ENCODE measurements at places on chromosomes 7 and 10.

DNA sequence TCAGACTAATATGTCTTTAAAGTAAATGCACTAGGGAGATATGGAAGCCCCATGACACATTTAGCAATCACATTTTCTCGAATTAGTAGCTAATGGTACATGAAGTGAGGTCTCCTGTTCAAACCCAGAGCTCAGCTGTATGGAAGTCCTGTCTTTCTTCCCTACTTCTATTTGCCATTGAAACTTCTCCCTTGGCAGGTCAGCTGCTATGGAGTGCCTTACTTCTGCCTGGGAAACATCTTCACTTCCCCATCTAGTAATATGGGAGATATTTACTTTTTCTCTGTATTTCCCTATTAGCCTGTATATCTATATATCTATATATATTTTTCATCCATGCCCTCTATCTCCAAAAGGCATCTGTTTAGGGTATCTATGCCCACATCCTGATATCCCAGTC is 225.3 kb upstream of the INHBA start:
- no peak for DNase-seq

GRCh38 chr7:114107522-114107921 is 188.7 kb upstream of the PPP1R3A start:
- DNase-seq: no peak

GRCh38 chr7:28759475-28759971 is 198.6 kb downstream of the TRIL start:
- DNase-seq: peak; percentile 64

GRCh38 chr10:114387784-114388183 is 16.5 kb downstream of the AFAP1L2 start:
- no peak for DNase-seq

DNA sequence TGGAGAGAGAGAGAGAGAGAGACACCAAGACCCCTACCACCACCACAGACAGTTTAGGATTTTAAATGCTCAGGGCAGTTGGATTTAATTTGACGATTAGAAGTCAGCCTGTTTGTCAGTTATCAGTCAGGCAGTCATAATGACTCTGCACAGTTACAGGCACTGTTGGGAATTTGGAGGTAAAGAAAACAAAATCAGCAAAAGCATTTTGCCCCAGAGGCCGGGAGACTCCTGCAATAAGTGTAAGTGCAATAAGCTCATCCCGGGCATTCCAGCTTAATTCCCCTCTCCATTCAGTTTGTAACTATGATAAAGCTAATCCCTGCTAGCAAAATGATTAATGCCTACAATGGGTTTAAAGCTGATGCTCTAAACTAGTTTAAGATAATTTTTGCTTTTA is 13.5 kb downstream of the SEMA3C start:
- DNase-seq: no peak

- no peak for DNase-seq
Observed at GRCh38 chr10:85612378-85612775, 754.2 kb downstream of the GRID1 start.

GRCh38 chr7:102810916-102811315 is 62.1 kb downstream of the FAM185A start:
- DNase-seq: no peak

DNA sequence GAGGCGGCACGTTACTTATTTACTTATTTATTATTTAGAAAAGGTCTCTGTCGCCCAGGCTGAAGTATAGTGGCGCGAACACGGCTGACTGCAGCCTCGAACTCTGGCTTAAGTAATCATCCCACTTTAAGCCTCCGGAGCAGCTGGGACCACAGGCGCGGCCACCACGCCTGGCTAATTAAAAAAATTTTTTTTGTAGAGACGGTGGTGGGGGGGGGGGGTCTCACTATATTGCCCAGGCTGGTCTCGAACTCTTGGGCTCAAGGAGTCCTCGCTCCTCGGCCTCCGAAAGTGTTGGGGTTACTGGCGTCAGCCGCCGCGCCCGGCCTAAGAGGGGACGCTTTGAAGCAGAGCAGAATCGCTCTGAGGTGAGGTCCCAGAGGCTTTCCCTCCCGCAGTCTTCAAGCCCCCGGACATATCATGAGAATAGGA is 675 bp upstream of the FRAT2 start:
- DNase-seq: no peak

GRCh38 chr7:96316949-96317348 is 4.9 kb downstream of the SLC25A13 start:
- DNase-seq: no peak

GRCh38 chr10:15353471-15354017 is 17.5 kb downstream of the FAM171A1 start:
- no peak for DNase-seq

DNA sequence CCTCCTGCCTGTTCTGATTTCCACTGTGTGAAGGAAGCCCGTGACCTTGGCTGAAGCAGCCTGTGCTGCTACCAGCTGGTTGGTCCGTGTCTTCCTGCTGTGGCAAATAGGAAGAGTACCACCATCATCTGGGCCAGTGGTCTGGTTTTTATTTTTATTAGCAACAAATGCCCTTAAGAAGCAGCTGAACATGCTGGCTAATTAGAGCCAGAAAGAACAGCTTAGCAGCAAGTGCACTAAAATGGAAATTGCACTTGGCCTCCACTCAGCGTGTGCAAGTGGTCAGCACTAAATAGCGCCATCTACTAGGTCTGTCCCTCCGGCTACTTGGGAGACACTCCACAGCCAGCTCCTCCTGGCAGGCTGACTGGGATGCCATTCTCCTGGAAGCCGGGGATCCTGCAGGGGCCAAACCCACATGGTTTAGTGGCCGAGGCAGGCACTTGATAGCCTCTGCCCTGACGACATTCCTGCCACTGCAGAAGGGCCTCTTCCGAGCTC is 690.3 kb upstream of the FOXK1 start:
- no peak for DNase-seq

DNA sequence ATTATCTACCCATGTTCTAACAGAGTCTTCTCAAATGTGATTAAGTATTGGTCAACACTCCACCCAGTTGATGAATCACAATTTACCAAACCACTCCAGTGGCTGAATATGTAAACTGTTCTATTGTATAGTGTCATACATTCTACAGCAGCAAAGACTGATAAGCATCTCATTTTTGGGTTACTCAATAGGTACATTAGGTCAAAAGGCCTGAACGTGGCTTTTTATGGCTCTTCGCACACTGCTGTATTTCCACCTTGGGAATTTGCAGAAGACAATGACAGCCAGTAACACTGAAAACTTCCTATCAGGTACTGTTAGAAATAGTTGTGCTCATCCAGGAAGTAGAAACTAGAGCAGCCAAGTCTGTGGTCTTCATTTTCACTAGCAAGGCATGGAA is 166.9 kb downstream of the GLI3 start:
- DNase-seq: no peak

GRCh38 chr7:131640686-131641085 is 84.3 kb upstream of the PODXL start:
- no peak for DNase-seq

DNA sequence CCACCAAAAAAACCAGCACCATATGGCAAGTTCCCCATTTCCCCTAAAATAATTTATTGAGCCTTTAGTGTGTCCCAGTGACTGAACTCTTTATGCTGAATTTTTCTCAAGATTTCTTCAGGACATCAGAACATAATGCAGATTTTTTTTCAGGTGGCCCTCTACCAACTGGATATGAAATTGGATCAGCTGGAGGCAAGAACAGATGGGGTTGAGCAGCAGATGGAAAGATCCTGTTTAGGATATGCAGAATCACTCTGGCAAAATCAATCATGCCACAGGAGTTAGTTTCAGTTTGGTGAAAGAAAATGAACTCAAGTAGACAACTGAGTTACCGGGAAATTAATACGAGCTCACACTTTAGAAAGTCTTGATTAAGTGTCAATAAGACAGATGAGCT is 761.5 kb upstream of the C7orf33 start:
- no peak for DNase-seq

DNA sequence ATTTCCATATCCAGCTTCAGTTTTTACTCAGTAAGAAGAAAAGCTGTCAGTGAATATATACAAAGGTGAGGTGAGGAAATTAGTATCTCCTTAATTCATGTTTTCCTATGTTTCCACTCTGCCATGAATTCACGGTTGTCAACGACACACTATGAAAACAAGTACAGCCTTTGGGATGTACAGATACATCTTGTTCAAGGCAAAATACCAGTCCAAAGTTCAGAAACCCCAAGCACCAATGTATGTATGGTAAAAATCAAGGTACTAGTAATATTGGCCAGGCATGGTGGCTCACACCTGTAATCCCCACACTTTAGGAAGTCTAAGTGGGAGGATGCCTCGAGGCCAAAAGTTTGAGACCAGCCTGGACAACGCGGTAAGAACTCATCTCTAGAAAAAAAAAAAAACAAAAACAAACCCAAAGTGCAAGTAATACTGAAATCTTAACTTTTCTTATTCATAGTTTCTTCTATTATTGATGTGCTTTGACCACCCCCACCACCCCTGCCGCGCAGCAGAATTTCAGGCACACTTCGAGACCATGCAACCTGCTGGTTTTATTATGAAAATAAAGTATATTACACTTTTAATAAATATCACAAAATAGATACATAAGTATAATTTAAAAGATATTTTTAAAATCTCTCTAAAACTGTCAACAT is 3.5 kb downstream of the ESYT2 start:
- no peak for DNase-seq

- no peak for DNase-seq
Observed at GRCh38 chr10:91511549-91512330, 101.6 kb downstream of the HECTD2 start.

DNA sequence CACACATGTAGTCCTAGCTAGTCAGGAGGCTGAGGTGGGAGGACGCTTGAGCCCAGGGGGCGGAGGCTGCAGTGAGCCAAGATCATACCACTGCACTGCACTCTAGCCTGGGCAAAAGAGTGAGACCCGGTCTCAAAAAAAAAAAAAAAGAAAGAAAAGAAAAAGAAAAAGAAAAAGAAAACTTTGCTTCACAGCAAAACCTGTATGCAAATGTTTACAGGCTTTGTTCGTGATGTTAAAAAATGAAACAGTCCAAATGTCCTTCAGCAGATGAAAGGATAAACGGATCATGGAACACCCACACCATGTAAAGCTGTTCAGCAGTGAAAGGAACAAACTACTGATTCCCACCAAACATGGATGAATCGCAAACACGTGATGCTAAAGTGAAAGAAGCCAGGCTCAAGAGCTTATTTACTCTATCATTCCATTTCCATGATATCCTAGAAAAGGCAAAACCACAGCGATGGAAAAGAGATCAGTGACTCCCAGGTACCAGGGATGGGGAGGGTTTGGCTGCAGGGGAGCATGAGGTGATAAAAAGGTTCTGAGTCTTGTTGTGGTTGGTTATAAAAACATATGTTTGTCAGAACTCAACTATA is 15.1 kb downstream of the LRRC20 start:
- no peak for DNase-seq

DNA sequence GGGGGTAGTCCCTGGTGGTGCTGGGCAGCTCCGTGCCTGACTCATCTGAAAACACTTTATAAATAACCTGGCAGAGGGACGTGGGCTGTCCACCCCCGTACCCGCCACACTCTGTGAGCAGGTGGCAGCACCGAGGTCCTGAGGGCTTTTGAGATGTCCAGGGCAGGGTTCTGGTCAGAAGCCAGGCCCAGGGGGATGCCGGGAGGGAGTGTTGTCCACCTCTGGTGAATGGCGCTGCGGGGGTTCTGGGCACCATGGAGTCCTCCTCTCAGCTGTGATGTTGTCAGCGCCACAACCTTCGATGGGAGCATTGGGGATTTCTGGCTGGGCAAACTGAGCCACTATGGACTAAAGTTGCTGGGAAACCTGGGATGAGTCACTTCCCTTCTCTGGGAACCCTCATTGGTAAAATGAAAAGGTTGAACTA is 27.4 kb upstream of the GOLGA7B start:
- no peak for DNase-seq

- no peak for DNase-seq
Observed at GRCh38 chr7:93894426-93894825, 3.9 kb upstream of the TFPI2 start.

- DNase-seq: no peak
Observed at GRCh38 chr7:112238852-112239610, 32.5 kb downstream of the ZNF277 start.

GRCh38 chr7:49845626-49846025 is 72.2 kb downstream of the VWC2 start:
- no peak for DNase-seq

DNA sequence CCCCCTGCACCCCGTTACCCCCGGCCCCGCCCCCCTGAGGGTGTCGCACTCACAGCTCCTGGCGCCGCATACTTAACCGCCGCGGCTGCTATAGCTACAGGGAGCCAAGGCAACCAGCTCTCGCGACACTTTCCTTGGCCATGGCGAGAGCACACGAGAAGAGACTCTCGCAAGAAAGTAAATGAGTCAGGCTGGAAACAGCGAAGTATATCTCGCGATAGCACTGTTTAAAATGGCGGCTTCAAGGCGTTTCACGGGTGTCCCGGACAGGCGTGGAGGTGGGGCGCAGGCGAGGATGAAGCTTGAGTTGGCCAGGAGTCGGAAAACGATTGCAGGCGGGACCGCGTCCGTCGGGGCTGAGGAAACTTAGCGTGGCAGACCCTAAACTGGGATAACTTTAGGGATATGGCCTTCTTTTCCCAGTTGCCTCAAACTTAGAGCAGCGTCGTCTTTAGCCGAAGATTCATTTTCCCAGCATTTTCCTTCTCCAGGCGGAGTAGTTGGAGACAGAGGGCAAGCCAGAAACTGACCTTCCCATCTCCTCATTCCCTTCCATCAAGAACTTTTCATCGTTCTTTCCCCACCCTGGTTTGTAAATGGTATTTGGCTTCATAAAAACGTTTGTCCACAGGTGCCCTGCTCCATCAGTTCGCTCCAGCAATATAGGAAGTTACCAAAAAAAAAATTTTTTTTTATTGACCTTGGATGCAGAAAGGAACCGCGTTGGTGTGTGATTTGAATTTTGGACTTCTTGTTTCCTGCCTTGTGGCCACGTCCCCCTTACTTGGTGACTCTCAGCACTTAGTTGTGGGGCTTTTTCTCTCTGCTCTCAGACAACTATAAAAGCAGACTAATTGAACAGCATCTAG is 15.2 kb downstream of the MYOZ1 start:
- DNase-seq: peak; percentile 93

DNA sequence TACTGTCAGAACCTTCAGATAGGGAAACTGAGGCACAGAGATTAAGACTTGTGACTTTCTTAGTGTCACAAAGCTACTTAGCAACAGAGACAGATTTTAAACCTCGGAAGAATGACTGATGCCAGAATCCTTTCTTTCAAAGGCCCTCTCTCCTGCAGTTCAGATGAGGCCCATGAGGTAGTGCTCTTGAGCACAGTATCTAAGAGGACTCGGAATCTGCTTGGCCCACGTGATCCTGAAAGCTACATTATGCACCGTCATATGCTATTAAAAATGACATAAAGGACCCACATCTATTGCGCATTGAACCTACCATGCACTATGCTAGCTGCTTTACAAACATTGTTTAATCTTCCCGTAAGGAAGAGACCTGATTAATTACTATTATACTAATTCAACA is 355.9 kb downstream of the SFMBT2 start:
- DNase-seq: no peak

- DNase-seq: no peak
Observed at GRCh38 chr10:74529205-74529604, 297.2 kb upstream of the KAT6B start.
